Thoracic aorta (tissue), 2 donors: ENCODE measurements at places on chromosomes 1 and 21.

- no peak for DNase-seq
These were observed 51.3 kb downstream of the PTP4A2 start for GRCh38 chr1:31886866-31887265.

GRCh38 chr1:111734426-111734825, 4.8 kb downstream of the INKA2 start:
- no peak for DNase-seq

- no peak for DNase-seq
These were observed 53.7 kb downstream of the KCNJ6 start for GRCh38 chr21:37862536-37862935.

GRCh38 chr1:106748606-106749005, 307.9 kb upstream of the PRMT6 start:
- no peak for DNase-seq

- DNase-seq = no peak
These were observed 11.4 kb downstream of the TTC34 start for GRCh38 chr1:2789986-2790581.

GRCh38 chr1:84293766-84294165, 7.7 kb upstream of the SAMD13 start:
- DNase-seq = no peak

DNA sequence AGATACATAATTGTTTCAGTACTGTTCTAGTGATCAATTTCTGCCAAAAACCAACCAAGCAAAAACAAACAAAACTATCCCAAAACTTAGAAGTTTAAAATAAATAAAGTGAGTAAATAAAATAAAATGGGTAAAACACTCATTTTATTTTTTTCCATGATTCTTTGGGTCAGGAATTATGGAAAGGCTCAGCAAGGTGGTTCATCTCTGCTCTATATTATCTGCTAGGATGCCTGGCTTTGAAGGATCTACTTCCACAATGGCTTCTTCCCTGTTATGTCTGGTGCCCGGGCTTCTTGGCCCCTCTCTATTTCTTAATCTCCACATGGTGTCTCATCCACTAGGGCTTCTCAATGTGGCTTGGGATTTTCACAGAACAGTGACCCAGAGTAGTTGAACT, 29.1 kb upstream of the ADAMTS1 start:
- no peak for DNase-seq

DNA sequence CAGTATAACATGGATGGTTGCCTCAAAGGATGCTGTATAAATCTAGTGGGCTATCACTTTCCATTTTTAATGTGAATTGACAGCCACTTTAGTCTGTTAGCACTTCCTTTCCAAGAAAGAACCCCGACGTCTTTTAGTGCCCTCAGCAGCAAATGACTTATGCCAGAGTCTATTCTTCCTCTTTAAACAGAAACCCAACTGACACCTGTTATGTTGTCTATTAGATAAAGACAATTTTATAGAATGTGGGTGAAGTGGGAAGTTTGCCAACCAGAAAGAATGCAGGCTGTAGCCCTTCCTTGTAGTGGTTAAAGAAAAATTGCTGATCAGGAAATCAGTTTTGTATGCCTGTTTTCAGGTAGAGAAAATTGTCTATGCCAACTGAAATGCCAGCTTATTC, 344.9 kb downstream of the ZNF326 start:
- no peak for DNase-seq

DNA sequence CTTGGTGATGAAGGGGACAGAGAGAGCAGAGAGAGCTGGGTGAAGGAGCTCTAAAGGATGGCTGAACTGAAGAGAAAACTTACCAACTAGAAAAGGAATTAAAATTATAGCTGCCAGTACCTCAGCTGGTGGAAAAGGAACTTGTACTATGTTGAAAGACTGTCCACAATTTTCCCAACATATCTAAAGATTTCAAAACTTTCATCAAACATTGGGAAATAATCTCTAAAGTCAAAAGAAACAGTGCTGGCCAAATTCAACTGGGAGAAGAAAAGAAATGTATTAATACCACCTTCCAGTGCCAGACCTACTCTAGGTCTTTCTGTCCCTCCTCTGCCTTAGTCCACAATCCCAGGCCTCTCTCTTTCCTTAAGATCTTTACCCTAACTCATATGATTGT, 6.1 kb downstream of the SMG5 start:
- DNase-seq = no peak

GRCh38 chr1:114314098-114314497, 160.4 kb upstream of the SYT6 start:
- DNase-seq = no peak

- DNase-seq = no peak
These were observed 25.5 kb upstream of the IFNAR1 start for GRCh38 chr21:33299181-33299752.

DNA sequence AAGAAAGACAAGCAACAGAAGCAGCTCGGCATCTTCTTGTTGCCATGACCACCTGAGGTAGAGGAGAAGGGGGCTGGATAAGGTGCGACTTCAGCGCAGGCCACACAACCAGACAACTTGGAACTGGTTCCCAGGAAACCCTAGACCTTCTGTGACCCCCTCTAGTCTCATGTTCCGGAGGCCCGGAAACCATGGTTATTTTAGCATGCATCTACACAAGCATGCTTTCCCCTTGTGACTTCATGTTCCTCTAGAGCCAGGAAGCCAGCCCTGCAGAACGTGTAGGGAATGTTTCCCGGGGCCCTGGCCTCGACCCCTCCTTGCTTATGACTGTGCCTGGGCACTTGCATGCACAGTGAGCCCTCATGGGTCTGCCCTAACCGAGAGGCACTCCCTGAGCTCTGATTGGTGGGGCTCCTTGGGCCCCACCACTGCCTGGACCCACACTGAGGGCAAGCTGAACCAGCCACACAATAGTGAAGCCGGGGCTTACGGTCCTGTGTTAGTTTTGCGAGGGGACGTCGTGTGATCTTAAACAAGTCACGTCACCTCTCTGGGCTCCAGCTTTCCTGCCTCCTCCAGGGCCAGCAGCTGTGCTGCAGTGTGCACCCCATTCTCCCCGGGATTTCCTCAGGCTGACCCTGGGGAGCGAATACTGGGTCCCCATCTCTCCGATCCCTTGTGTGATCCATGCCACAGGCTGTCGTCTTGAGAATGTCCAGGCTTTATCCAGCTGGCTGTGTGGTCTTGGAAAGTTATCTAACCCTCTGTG, 12.0 kb upstream of the MX2 start:
- no peak for DNase-seq

- DNase-seq = no peak
These were observed 1.9 kb downstream of the OLIG1 start for GRCh38 chr21:33071770-33072306.

- no peak for DNase-seq
These were observed 64.6 kb upstream of the BCAR3 start for GRCh38 chr1:93746021-93746812.

- DNase-seq = no peak
These were observed 13.1 kb upstream of the USP1 start for GRCh38 chr1:62423580-62424242.

DNA sequence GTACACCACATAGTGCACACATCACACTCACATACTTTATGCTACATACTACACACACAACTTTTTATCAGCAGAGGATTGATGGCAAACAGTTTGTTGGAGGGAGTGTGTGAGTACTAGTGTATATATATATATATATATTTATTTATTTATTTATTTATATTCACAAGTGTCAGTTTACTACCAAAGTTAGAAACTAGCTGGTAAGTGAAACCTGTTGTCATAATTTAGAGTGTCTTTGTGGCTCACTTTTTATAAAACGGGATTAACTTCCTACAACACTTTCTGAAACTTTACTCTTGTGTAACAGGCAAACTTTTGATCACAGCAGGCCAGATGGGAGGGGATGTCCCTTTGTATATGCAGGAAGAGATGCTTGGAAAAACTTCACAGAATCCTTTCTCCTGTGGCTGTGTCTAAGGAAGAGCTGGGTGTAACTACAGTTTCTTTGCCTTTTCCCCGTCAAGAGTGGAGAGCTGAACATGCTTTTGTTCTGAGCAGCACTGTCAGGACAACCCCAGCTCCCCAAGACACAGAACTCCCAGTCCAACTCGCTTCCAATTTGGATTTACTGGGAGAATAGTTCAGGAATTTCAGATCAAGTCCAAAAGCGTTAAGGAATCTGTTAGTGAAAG, 1.9 kb upstream of the SAMD13 start:
- no peak for DNase-seq

DNA sequence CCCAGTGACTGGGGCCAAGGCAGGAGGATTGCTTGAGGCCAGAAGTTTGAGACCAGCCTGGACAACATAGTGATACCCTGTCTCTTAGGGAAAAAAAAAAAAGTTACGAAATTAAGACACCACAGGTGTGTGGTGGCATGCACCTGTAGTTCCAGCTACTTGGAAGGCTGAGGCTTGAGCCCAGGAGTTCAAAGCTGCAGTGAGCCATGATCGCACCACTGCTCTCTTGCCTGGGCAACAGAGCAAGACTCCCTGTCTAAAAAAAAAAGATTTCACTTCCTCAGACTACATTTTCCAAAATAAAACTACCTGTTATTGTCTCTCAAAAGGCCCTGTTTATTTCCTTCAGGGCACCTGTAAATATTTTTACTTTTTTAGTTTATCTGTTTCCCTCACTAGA, 4.7 kb upstream of the STK40 start:
- DNase-seq = no peak

- DNase-seq = no peak
These were observed 113.4 kb upstream of the SLC25A33 start for GRCh38 chr1:9425859-9426258.

- DNase-seq = no peak
These were observed 17.1 kb downstream of the RPAP2 start for GRCh38 chr1:92315766-92316599.

DNA sequence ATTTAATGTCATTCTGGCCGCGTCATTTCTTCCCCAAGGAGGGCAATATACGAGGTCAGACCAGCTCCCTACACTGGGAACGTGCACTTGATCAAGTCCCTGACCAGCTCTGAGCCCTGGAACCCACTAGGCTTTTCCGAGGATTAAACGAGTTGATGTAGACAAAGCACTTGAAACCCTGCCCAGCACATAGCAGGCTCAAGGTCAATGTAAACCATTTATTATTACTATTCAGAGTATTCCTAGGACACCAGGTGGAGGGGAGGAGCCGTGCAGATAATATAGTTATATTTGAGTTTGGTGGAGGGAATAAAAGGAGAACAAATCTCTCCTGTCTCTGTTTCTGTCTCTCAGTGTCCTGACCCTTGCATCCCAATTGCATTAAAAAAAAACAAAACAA, 174.1 kb upstream of the IGSF21 start:
- DNase-seq = no peak

GRCh38 chr1:214044438-214045214, 56.9 kb downstream of the PROX1 start:
- DNase-seq = no peak

- DNase-seq = no peak
These were observed 63.4 kb downstream of the B3GALT5 start for GRCh38 chr21:39675993-39676661.

DNA sequence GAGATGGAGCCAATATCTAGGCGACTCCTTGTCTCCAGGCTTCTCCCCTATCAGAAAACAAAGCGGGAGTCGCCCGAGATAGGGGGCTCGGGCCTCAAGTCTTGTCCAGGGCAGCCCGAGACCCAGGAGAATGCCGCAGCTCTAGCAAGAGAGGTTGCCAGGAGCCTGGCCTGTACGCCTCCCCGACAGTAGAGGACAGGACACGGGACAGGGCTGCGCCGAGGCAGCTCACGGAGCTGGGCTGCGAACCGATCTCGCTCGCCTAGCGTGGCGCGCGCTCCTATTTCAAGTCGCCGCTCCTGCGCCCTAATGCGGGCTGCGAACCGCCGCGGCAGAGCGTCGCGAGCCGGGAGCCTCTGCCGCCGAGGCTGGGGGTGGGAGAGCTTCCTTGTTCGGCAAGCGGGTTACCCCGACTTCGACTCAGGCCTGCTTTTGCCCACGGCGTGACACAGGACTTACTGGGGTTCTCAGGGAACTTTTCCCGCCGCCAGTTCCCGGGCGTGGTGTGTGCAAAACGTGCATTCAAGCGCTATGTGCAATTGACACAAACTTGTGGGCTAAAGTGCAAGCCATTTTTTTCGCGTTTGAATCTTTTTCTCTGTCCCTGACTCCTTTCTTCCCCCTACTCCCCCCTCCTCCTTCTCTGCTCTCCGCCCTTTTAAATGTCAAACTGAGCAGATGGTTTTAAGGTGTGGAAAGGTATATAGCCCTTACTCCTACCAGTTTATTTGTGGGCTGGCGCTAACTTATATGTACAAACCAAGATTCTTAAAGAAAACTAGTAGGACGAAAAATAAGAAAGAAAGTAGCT, 2.4 kb upstream of the PROX1 start:
- no peak for DNase-seq

DNA sequence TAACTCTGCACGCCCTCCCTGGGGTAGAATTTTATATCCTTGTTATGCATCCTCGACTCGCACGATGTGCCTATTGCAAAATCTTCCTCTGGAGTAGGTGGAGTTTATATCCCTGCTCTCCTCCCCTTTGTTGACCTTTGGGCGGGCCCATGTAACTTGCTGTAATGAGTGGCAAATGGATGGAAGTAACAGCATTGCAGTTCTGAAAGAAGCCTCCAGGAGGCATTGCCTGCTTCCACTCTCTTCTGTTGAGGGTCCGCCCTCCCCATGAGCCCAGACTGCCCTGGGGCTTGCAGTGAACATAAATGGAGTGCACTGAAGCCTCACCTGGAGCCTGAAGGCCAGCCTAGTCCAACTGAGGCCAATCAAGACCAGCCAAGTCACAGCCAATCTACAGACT, 62.2 kb upstream of the GRIK3 start:
- no peak for DNase-seq
